SK-N-DZ (cell line): ENCODE measurements at places on chromosomes 7 and 10.

GRCh38 chr7:50812841-50813475 is 30.3 kb upstream of the GRB10 start:
- no peak for DNase-seq

DNA sequence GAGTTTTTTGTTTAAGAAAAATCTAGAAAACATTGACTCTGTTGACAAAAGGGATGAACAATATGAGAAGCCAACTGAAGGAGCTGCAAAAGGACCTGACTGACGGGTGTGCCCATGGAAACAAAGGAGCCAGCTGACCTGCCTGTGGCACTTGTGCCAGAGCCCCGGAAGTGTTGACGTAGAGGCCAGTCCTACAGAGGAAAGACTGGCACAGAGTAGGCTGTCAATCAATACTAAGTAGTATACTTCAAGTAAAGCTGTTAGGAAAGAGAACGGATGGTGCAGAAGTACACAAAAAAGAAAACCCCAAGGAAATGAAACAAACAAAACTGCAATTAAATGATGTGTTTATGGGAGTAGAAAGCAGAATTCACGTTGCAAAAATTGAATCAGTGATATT is 19.0 kb upstream of the ABI1 start:
- DNase-seq = no peak

DNA sequence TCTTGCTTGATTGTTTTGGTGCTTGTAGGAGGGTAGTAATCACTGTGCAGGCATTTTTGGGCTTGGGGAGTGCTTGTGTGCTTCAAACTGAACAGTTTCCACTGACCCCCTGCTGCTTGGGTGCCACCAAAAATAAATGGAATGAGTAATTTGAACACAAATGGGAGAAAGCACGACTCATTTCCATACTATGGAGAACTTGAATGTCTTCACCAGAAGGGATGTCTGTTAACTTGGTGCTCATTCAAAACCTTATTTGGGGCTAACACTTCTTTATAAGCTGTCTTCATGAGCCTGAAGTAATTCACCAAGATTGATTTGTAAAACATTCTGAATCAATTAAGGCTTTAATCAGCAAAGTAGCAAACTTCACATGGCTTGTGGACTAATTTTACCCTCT is 560.3 kb downstream of the SDK1 start:
- no peak for DNase-seq

DNA sequence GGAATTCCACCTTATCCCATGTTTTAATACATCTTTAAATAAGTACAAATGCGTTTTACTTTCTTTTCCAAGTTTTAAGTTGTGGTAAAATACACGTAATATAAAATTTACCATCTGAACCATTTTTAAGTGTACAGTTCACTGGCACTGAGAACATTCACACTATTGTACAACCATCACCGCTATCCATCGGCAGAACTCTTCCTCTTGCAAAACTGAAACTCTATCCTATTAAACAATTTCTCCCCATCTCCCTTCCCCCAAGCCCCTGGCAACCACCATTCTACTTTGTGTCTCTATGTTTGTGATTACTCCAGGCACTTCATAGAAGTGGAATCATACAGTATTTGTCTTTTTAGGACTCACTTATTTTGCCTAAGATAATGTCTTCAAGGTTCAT is 33.8 kb downstream of the HIP1 start:
- no peak for DNase-seq

- DNase-seq = no peak
Observed at GRCh38 chr10:7338469-7338868, 72.4 kb downstream of the SFMBT2 start.

DNA sequence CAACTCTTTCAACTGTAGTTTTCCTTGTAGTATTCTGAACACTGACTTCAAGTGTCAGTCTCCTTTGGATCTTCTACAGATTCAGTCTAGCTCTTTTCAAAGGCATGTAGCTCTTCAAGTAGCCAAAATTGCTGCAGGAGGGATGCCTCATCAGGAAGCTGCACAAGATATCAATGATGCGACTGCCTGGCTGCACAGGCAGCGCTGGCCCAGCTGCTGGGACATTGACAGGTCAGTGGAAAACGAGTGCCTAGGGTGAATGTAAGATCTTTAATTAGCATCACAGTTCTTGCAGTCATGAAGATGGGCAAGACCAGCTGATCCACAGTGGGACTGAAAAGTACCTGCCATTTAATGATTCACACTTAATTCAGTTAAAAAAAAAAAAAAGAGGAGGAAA is 167.6 kb downstream of the ANK3 start:
- no peak for DNase-seq

DNA sequence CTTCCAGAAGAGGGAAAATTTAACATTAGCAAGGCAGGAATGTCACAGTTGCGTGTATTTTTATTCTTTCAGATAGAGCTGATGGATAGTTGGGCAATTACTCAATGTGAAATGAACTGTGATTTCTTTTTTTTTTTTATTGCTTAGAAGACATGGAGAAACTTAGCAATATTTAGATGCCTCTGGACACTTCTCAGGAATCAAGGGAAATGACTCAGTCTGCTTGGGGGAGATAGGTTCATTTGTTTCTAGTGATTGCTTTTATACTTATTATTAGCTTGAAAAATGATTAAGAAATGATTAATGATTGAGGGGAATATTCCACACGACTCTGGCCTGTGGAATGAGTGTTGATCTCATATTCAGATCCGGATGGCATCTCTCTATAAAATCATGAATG is 33.1 kb upstream of the TBX20 start:
- no peak for DNase-seq

GRCh38 chr7:98472521-98472954 is 71.6 kb upstream of the BAIAP2L1 start:
- no peak for DNase-seq

- no peak for DNase-seq
Observed at GRCh38 chr10:99527526-99528493, 4.9 kb upstream of the NKX2-3 start.

DNA sequence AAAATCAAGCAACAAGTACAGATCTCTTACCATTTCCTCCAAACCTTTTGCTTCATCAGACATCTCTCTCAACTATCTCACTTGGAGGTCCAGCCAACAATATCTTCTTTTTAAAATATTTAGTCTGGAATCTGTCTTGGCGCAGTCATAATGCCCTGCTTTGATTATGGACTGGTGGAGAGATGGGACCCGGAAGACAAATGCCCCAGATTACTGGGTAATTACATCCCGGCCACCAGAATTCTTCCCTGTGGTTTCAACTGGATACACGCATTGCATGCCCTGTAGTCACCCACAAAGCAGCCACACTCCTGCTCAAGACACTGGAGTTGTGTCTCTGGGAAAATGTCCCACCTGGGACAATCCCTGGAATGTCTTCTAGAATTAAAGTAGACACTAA is 65.5 kb downstream of the BPGM start:
- no peak for DNase-seq

- DNase-seq = no peak
Observed at GRCh38 chr10:99676895-99677294, 17.6 kb downstream of the ENTPD7 start.

DNA sequence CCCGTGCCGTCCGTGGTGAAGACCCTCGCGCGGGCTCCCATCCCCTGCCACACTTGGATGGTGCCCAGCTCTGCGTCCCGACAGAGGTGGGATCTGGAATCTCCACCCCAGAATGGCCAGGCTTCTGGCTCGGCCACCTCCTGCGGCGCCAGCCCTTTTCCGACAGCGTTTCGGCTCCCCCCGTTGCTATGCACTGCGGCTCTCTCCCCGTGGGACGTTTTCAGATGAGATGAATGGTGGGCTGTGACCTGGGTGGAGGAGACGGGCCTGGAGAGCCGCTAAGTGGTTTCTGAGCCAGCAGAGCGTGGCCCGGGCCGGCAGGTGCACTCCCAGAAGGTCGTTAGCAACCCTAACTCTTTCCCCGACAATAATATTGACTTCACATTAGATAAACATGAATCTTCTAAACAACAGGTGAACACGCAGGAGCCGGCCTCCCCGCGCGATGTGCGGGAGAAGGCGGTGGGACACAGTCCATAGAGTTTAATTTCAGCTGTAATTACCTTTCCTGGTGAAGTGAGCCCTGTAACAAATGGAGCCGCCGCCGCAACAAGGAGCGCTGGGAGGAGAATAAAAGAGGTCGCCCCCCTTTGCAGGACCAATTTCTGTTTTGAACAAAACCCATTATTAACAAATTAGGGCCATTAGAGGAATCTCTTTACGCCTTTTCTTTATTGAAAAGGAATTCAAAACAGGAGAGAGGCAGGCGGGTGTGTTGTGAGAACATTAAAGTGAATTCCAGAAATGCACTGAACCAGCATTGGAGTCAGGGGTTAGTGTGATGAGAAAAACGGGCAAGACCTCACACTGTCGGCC is 294.3 kb upstream of the PFKP start:
- no peak for DNase-seq

- DNase-seq = no peak
Observed at GRCh38 chr10:15817409-15818046, 42.8 kb downstream of the MINDY3 start.

GRCh38 chr7:46569133-46569465 is 648.0 kb upstream of the IGFBP3 start:
- DNase-seq = peak; percentile 73

GRCh38 chr7:75869776-75870379 is 9.0 kb upstream of the RHBDD2 start:
- no peak for DNase-seq

- no peak for DNase-seq
Observed at GRCh38 chr7:75066521-75066920, 7.1 kb downstream of the RCC1L start.

DNA sequence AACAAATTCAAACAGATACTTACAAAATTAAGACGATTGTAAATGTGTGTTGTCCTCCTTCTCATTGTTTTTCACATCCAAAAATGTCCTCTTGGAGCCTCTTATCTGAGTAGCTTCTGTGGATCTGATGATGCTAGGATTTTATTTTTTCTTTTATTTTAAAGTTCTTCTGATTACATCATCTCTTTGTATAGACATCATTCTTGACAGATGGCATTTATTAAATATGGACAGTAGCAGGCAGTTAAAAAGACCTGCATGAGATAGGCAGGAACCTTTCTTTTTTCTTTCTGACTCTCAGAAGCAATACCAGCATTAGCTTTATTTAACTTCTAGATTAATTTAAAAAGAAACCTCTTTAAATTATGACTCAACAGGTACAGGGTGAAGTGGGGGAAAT is at the start of gene RPA3:
Gene RPA3 (minus strand): TSS at position 116 of the 400 bp plus-strand sequence. CDS start 78,189 bp downstream, outside the sequence.
- DNase-seq = no peak

GRCh38 chr10:94858005-94858404 is 80.5 kb upstream of the CYP2C9 start:
- DNase-seq = no peak

GRCh38 chr7:158734861-158735260 is 30.3 kb upstream of the NCAPG2 start:
- DNase-seq = no peak

DNA sequence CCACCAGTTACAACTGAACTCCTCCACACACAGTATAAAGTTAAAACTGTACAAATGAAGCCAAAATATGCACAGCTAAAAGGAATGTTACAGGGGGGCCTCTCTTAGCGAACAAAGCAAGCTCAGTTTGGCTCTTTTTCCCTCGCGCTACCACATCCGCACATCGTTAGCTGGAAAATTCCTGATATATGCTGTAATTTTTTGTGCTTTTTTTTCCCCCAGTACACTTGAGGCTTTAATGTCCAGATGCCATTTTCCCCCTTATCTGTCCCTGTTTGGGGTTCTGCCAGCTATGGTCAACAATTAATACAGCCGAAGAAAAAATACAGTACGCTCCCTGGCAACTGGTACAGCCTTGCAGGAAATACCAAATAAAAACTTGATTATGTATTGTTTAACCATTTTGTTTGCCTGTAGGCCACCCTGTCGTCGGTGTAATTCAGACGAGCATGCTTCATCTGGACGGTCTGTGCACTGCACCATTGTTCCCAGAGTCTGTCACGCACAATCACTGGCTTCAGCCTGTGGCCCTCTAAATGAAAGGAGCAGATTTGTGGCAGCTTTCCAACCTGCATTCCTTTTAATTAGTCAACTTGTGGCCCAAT is 108.1 kb upstream of the FAM133B start:
- no peak for DNase-seq

DNA sequence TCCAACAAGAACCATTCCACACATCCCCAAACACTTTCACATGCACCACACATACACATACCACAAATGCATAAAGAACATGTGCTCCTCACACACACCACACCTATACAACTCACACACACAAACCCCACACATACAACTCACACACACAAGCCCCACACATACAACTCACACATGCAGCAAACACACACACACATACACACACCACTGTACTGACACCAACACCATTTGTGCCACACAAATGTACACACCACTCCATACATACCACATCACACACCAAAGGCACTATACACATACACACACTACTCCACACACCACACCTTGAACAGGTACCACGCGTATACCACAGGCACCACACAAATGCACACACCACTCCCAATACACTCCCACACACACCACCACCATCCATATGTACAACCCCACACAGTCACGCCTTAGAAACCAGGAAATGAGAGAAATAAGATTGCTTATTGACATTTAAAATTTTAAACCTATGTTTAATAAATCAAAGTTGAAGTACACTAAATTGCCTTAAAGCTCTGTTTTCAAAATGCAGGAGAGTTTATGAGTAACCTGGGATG is 107.4 kb downstream of the ARL4A start:
- DNase-seq = no peak

GRCh38 chr7:78218051-78218450 is 419.5 kb downstream of the PHTF2 start:
- no peak for DNase-seq

DNA sequence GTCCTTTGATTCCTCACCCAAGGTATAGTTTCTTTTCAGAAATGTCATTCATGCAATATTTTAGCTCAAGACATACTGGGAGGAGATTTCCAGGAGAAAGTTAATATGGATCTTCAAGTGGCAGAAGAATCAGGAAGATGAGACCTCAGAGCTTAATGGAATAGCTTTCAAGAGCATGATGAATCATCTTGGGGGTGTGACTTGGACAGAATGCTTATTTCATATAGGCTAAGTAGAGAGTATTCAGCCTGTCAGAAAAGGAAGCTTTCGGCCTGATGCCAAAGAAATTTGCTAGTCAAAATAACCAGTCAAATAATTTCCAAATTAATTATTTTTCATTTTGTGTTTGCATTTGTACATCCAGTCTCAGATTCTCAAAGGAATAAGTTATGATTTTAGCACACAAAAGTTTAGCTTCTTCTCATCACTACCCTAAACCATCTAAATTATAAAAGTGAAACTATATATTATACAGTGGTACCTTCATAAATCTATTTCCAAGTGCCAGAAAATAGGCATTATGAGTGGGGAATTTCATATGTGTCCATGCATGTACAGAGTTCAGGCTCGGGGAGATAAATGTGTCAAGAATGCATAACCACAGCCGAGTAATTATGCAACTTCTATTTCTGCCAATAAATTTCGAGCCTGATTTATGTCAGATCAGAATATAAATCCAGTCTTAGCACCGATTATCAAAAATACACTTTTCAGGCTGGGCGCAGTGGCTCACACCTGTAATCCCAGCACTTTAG is 27.3 kb upstream of the CALD1 start:
- DNase-seq = no peak

- no peak for DNase-seq
Observed at GRCh38 chr10:71755179-71755879, 18.0 kb downstream of the VSIR start.
